ENCODE measurements at places on chromosomes 4 and X.

GRCh38 chr4:25930731-25931354 is 16.8 kb downstream of the SMIM20 start:
- DNase-seq = no peak

GRCh38 chr4:54001668-54002365 is 62.6 kb downstream of the CHIC2 start:
- DNase-seq = no peak

DNA sequence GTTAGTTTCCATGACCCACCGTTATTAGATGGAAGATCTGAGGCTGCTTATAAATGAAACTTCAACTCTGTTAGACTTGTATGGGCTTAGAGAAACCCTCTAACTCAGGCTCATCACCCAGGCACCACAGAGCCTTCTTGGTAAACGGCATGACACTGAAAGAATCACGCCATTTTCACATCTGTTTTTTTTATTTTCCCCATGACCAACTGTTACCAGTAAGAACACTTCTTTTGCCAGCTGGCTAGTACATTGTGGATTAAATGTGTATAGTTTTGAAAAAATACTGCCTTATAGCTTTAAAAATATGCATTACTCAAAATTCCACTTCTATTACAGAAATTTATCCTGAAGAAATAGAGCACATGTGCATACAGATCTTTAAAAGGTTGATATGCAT is 48.0 kb upstream of the APELA start:
- DNase-seq = no peak

DNA sequence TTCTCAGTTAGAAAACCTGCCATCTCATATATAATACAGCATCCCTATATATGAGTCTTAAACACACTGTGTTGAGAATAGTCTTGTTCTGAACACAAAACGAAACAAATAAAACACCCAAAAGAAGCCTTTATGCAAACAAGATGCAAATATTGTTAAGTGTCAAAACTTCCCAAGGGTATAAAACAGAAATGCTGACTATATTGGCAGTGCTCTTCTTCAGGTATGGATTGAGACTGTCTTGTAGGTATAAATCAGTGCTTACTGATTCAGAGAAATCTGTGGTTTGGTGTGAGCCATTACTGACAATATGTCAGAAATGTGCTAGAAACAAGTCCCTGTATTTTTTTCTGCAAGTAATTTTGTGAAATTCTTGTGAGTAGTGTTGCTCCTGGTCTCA is 82.8 kb upstream of the CTSO start:
- DNase-seq = no peak

DNA sequence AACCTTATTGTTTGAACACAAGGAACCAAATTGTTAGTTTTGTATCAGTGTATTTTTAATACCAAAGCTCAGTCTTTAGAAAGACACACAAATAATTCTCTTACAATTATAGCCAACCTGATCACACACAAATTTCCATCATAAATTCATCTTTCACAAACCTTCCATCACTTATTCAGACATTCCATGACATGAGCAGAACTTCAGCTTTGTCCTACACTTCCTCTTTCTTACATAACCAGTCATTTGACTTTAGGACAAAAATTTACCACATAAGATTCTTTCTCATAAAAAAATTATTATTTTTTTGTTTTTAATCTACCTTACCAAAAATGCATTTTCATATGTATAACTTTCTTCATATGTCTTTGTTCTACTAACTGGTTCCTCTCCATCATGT is 312.2 kb downstream of the GALNTL6 start:
- no peak for DNase-seq

DNA sequence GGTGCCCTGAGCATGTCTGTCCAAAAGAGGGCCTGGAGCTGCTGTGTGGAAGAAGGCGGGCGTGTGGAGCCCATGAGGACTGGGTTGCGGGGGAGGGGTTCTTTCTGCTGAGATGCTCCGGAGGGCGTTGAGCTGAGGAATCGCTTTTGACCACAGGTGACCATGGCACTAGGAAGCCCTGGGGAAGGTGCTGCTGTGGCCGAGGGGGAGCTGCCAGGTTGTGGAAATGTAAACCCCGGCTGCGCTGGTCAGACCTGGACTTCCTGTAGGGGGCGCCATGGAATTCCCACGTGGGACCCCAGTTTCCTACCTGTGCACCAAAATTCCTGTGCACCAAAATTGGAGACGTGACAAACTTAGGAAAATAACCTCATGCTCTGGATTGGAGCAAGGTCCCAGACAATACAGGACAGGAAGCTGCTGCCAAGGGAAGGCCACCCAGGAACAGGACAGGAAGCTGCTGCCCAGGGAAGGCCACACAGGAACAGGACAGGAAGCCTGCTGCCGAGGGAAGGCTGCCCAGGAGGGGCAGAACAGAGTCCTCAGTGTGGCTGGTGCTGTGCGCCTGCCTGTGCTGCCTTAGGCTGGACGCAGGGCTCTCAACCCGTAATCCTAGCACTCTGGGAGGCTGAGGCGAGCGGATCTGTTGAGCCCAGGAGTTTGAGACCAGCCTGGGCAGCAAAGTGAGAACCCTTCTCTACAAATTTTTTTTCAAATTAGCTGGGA is 28.4 kb upstream of the UVSSA start:
- peak; percentile 21 for DNase-seq

DNA sequence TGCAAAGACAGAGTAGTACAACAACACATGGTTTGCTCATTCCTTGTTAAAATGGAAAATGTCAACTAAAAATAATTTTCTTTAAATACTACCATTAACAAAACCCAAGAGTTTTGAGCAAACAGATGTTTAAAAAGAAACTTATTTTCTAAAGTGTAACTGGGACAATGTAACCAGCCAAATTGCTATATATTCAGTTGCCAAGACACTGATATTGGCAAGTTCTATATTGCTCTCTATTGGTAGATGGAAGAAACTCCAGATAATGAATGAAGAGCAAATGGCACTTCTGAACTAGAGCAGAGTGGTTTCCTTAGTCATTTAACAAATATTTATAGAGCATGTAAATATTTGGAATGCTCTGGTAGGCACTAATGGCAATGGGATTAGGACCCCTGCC is 966.2 kb downstream of the RPA4 start:
- DNase-seq = no peak

DNA sequence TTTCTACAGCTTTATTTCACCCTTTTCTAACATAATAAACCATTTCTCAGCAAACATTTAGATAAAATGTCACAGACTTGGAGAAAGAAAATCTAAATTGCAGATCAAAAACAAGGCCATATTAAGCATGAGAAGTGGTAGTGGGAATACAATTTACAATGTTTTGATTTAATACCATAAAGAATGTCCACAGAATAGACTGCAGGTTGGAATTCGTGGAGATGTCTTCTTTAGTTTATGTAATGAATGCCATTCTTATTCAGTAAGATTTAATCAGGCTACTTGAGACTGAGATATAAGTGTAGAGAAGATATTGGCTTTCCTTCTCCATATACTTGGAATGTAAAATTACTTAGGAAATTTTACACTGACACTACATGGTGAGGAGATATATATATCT is 91.9 kb upstream of the ZFP42 start:
- no peak for DNase-seq

DNA sequence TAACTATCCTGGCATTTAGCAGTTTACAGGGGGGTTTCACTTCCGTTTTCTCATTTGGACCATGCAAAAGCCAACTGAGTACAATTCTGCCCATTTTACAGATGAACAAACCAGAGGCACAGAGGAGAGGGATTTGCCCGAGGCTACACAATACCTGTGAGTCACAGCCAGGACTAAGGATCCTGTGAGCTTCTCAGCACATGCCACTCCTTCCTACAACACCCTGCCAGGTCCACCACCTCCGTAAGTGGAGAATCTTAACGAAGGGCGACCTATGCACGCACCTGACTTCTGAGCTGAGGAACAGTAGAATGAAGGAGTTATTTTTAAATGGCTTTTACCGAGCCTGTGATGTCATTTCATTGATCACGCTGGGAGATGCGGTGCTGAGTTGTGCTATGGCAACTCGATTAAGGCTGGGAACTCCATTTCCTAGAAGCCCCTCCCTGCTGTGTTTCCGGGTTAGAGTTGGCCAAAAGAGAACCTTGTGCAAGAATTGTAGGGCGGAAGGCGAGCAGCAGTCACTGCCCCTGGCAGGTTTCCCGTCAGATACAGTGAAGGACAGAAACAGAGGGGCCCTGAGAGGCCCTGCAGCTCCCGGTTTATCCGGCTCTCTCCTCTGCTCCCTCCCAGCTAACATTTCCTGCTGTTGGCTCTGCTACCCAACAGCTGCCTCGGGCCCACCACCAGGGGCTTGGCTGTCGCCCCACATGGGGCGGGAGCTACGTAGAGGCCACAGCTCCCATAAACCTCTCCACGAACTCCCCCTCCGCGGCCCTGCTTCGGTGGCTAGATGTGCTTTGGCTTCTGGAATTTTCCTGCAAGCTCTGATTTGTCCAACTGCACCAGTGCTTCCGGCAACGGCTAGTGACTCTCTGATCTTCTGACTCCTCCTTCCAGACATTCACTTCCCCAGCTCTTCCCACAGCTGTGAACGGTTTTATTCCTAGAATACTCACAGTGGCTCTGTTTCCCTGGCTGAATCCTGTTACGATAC is 75.1 kb upstream of the USP9X start:
- peak; percentile 34 for DNase-seq

- DNase-seq = no peak
Measured at GRCh38 chr4:122687531-122688061, 44.9 kb upstream of the BBS12 start.

DNA sequence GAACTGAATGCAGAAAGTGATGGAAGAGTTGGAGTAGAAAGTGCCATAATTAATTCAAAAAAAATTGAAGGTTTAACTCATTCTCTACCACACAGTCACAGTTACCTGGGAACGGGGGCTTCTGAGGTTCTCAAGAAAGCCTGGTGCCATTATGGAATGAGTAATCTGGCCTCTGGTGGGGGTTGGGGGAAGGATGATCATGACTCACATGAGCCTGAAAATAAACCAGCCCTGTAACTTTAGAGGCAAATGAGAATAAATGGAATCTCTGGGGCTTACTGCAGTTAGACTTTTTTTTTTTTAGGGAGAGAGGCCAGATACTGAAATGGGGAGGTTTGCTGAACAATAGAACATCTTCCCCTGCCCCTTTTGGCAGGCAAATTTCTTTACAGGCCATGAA is 55.3 kb downstream of the SOD3 start:
- no peak for DNase-seq

DNA sequence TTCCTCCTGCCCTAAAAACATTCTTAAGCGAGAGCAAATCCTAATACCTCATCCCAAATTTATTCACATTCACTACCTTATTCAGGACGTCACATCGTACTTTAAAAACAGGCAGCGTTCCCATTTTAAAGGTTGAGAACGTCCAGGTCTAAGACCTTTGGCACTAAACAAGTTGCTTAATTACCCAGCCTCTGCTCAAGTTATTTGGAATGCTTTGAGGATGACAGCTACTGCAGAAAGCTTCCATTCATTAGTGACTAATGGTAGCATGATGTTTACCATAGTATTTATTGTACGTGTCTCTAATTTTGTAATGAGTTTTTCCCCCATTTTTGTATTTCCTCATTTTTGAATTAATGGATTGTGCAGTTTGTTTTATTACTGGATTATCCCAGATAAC is 1.5 kb downstream of the USP38 start:
- no peak for DNase-seq

DNA sequence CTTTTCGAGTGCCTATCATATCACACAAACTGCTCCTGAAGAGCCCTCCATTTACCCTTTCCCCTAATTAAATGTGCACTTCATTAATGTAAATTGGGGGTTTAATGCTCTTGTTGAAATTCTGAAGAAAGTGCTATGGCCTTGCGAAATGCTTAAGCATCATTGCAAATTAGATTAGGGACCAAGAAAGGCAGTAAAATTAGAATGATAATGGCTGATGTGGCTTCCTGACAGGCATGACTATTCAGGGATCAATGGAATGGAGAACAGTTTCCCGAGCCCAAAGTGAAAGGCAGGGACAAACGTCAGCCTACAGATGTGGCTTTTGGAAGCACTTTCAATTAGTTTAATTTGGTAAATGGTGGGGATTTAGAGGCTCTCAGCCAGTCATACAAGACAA is 120.1 kb downstream of the NKX6-1 start:
- DNase-seq = no peak

- DNase-seq = peak; percentile 20
Measured at GRCh38 chr4:151407466-151408379, 1.3 kb upstream of the FHIP1A start.

All from activated naive CD4-positive, alpha-beta T cell treated with Interleukin-2 at 50 U/mL for 16 hours (primary cell).